Foreskin melanocyte (primary cell): ENCODE measurements at places on chromosomes 1 and 21.
A peak's percentile ranks its signal among the peaks of the same experiment; 100 is the strongest.

DNA sequence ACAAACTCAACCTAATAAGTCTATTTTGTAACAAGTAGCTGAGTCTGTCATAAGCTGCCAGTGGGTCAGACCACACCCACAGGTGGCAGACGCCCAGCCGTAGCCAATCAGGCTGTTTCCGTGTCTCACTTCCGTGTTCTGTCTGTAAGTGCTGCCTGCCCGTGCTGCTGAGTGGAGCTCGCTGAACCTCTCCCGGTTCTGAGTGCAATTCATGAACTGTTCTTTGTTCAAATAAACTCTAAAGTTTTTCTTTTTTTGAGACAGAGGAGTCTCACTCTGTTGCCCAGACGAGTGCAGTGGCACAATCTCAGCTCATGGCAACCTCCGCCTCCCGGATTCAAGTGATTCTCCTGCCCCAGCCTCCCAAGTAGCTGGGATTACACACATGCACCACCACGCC, 25.1 kb downstream of the POFUT2 start:
- no peak for DNase-seq

DNA sequence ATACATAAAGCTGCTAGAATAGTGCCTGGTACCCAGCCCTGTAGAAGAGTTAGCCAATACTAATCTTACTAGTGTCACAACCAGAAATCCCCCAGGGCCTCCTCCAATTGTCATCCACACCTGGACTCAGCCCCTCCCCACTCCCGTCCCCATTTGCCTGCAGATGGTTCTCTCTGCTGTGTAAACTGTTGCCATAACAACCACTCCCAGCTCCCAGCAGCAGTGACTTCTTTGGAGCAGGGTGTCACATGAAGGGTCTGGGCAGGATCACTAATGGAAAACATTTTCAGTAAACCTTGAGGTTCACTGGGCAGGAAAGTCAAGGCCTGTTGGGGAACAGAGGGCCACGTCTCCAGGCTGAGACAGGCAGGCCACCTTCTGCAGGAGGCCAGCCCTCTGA, 126.0 kb upstream of the IPO9 start:
- no peak for DNase-seq

DNA sequence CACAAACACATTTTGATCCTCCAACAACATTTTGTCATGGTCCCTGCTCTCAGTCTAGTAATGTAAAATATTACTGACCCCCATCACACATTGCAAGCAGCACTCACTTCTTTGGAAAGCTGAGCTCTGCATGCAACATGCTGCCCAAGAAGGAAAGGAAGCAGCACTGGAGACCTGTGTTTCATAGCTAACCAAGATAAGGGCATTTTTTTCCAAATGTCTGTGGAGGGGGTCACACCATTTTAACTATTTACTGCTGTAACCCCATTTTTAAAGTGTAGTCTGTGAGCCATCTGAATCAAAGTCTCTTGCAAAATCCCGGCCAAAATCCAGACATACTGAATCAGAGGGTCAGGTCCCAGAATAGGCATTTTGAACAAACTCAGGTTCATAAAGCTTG, 4.5 kb upstream of the RASSF5 start:
- no peak for DNase-seq

DNA sequence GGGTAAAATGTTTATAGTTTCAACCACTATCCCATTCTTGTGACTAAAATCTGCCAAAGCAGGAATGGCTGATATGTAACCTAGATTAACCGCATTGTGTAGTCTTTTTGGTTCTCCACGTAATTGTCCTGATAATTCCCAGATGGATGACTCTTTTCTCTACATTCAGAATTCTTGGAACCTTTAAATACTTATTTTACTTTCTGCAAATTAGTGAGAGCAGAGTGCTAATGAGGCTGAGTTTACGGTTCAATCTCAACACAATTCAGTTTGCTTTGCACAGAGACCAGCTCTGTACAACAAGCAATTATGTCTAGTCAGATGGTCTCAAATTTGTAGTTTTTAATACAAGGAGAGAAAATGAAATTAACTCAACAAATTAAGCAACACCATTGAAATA, 9.1 kb downstream of the CRB1 start:
- DNase-seq, result no peak

DNA sequence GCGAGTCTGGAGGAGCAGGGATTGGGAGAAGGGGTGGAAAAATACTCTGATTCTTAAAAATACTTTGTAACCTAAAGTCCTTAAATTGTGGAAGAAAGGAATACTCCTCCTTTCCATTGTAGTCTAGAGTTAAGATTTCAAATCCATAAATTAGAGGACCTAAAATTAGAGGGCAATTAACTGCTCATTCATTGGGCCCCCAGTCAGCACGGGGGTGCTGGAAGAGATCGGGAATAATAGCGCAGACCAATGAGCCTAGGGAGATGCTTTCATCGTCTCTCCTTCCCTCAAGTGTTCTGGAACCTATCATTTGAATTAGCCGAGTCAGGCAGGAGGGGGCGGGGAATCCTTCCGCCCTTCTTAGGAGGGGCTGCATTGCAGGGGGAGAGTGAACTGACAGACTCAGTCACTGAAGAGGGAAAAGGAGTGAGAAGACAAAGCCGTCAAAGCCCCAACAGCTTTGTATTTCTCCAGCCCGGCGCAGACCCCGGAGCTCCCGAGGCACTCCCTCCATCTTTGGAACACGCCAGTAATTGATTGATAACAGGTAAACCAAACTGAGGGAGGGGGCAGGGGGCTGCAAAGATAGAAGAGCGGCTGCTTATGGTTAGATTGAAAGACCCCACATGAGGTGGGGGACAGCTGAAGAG, at the start of gene MLLT11:
Gene MLLT11, plus strand, starts transcription at position 391 of the 650 bp plus-strand sequence. CDS start 6,828 bp downstream, outside the sequence.
- DNase-seq, result peak; percentile 23
